Panc1 (cell line): ENCODE measurements at places on chromosomes 3 and 15.
A peak's percentile ranks its signal among the peaks of the same experiment; 100 is the strongest.

GRCh38 chr15:45587095-45587862 is at the start of gene BLOC1S6:
BLOC1S6 (plus strand) TSS chr15:45587379; CDS start chr15:45587444, 65 bp downstream.
- peak; percentile 50 for DNase-seq

- DNase-seq, result no peak
These were observed 42.9 kb upstream of the IREB2 start for GRCh38 chr15:78394981-78395616.

DNA sequence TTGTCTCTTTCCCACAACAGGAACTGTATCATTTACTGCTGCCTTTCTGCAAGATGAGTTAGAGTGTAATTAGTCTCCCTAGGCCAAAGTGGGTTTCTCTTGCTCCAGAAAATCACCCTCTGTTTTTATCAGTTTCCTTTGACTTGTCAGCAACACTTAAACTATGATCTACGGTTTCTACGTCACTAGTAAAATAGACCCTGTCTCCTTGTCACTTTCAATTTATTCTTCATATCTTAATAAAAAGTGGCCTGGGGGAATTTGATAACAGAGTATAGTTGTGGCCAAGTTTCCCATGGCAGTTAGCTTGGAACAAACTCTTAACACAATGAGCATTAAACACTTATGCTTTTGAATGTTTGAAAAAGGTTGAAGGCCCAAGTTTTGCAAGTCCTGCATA is 79.6 kb downstream of the CGNL1 start:
- DNase-seq, result no peak

DNA sequence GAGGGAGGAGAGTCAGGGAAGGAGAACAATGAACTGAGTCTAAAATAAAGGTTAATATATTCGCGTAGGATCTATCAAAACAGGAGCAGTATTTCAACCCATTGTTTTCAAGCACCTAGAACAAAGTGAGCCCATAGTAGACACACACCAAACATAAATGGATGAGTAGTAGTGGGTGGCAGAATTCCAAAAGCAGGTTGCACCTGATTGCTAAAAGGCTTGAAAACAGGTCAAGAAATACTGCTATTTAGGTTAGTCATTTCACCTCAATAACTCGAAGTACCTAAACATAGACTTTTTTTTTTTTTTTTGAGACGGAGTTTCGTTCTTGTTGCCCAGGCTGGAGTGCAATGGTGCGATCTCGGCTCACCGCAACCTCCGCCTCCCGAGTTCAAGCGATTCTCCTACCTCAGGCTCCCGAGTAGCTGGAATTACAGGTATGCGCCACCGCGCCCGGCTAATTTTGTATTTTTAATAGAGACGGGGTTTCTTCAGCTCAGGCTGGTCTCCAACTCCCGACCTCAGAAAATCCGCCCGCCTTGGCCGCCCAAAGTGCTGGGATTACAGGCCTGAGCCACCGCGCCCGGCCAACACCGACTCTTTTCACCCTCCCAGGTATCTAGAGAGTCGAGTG is 855 bp upstream of the ABHD5 start:
- DNase-seq, result no peak

- no peak for DNase-seq
These were observed 179.3 kb downstream of the THRB start for GRCh38 chr3:24315356-24315755.

DNA sequence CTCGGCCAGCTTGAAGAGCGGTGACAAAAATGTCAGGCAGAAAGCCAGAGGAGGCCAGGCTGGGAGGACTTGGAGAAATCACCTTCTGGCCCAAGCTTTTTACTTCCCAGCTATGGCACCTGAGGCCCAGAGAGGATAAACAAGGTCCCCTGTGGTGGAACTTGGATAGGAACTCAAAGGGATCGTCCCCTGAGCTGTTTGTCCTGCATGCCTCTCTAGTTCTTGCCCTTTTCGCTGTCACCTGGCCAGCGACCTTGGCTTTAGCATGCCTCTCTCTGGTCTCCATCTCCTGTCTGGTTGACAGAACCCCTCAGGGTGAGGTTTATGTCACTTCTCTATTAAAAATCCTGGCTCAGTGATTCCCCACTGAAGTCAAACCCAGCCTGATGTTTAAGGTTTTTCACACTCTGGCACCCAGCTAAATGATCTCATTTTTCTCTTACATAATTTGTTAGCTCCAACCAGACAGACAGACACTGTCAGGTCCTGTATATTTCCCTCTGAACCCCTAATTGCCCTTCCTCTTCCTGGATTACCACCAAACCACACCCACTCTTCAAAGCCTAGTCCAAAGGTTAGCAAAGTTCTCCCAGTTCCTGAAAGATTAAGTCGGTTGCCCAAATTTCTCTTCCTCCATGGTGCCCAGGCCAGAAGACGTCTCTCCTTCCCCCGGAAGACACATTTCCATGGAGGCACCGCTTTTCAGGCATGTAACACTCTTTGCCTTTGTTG is 169.1 kb downstream of the FAM43A start:
- DNase-seq, result no peak

GRCh38 chr3:481680-482079 is 285.1 kb downstream of the CHL1 start:
- DNase-seq, result no peak

- DNase-seq, result no peak
These were observed 268.0 kb downstream of the SUCLG2 start for GRCh38 chr3:67386451-67386850.

GRCh38 chr15:50247819-50248655 is 17.5 kb downstream of the HDC start:
- DNase-seq, result no peak

- DNase-seq, result peak; percentile 35
These were observed 40.0 kb upstream of the TRH start for GRCh38 chr3:129934234-129935123.

DNA sequence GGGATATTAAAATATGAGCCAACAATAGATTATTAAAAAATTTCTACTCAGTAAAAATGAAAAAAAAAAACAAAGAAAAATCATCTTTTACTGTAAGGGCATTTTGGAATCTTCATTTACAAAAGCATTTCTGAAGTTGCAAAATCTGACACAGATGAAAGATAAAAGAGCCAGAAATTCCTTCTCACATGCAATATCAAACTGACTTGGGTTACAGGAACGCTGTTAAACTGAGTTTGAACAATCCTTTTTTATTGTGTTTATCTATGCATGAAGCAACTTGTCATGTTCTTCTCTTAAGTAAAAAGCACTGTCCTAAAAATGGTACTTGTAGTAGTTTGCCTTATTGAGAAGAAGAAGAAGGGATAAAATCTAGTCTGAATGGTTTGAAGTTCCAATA is 468.5 kb upstream of the KCNMB2 start:
- no peak for DNase-seq

- no peak for DNase-seq
These were observed 29.2 kb upstream of the SFMBT1 start for GRCh38 chr3:53074761-53075742.

GRCh38 chr3:120568598-120568997 is 27.5 kb upstream of the NDUFB4 start:
- DNase-seq, result no peak

GRCh38 chr15:70615435-70616310 is 147.7 kb downstream of the UACA start:
- no peak for DNase-seq

DNA sequence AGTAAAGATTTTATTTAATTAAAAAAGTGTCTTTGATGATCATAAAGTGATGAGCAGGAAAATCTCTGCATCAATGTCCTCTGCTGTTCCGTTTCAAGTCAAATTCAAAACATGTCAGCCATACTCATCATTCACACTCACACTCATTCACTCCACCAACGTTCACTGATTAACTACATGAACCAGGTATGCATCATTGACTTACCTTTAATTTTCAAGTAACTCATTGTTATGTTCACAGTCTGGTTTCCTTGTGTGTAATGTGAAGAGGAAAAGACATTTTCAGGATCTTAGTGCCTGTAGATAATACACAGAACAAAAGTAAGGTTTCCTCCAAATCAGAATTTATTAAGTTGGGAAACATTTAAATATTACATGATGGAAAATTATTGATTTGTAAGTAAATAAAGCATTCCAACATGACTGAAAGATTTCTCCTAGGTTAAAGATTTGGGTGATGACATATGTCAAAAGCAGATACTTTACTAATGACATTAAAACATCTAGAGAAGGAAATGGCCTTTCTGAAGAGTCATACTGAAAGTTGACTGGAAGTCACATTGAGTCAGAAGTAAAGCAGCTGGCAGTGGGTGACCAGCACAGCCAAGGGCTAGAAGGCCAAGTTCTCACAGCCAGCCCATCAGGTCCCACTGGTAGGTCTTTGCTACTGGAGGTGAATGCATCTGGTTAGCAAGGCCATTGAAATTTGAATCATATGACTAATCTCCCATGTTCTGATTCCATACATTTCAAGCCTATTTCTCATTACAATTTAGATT is 251.9 kb downstream of the CDIN1 start:
- no peak for DNase-seq

GRCh38 chr15:59197454-59197853 is 9.2 kb upstream of the LDHAL6B start:
- no peak for DNase-seq

GRCh38 chr15:89140595-89140994 is 52.3 kb downstream of the ABHD2 start:
- no peak for DNase-seq

DNA sequence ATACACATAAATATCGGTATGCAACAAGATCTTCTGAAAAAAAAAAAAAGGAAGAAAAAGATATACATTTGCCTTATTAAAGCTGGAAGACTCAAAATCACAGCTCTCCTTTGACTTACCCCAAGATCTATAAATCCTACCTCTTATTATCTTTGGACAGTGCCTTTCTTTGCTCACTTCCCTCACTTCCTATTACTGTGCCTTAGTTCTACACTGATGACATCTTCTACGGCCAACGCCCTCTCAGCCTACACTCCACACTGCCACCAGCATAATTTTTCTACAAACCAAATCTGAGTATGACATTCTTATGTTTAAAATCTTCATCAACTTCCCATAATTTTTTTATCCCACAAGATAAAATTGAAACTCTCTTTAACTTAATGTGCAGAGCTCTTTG is 137.1 kb downstream of the VPS13C start:
- DNase-seq, result no peak

GRCh38 chr3:71281280-71281679 is 302.2 kb downstream of the FOXP1 start:
- DNase-seq, result no peak

- DNase-seq, result no peak
These were observed 288.7 kb downstream of the GBE1 start for GRCh38 chr3:81472600-81473362.

GRCh38 chr15:68797599-68798345 is 22.9 kb downstream of the ANP32A start:
- DNase-seq, result no peak

DNA sequence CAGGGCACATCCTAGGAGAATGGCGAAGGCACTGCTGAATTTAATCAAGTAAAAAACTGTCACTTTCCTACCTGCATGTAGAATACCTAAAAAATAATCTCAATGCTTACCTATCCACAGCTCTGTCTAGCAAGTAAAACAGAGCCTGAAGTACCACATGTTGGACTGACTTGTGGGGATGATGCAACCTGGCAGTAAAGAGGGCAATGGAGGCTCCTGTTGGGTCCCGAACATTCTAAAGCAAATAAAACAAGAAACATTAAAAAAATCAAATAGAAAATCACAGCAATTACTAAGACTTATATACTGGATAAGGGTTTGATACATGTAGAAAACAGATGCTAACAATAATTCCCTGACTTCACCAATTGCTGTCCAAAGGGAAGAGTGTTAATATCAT is 56.1 kb downstream of the PTPN9 start:
- DNase-seq, result no peak

GRCh38 chr3:23356923-23357322 is 153.8 kb downstream of the UBE2E2 start:
- no peak for DNase-seq

GRCh38 chr3:193400304-193400703 is 21.8 kb upstream of the ATP13A5 start:
- DNase-seq, result no peak

GRCh38 chr3:165725296-165725695 is 111.9 kb downstream of the BCHE start:
- no peak for DNase-seq

- DNase-seq, result no peak
These were observed 766.3 kb downstream of the ZNF385D start for GRCh38 chr3:20984594-20985205.

DNA sequence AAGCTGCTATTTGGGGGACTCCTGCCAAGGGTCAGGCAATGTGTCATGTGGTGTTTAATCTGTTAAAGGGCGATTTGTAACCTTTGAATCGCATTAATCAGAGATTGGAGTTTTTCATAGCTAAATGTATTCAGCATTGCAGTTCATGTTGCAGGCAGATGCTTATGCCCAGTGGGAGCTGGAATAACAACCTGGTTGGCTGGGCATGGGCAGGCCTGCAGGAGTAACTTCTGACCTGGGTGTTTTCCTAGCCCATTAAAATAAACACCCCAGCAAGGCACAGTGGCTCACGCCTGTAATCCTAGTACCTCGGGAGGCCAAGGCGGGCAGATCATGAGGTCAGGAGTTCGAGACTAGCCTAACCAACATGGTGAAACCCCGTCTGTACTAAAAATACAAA is 268.7 kb downstream of the BBX start:
- DNase-seq, result no peak
